ENCODE measurements at places on chromosomes 12 and 14.

- ATAC-seq, result no peak
These were observed 9.3 kb upstream of the DENND5B start for GRCh38 chr12:31600252-31600651.

DNA sequence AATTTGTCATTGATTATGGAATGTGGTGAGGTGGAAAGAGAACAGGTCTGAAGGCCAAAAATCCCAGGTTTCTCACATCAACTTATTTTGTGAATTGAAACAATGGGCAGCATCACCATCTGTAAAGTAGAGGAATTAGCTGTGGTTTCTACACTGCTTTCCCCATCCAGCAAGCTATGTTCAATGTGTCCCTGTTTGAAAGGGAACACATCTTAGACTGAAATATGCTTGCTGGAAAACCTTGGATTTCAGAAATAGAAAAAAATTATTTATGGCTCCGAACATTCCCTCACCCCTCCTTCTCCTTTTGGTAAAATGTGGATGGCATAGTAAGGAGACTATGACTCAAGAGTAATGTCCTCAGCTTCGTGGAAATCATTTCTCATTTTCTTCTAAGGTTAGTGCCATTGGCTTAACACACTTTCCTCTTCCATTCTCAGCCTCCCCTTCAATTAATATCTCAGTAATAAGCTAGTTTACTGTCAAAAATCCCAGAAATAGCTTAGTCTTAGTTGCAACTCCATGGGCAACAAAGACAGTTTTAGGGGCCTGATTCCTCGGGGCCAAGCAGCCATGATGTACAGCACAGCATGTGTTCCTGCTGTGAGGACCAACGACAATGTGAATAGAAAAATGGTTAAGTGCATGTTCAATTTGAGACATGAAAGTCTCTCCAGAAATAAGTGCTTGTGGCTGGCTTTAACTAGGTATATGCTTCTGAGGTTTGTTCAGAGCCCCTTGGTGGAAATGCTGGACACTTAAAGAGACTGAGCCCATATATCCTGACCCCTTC is 205.8 kb upstream of the SLC38A2 start:
- no peak for ATAC-seq

DNA sequence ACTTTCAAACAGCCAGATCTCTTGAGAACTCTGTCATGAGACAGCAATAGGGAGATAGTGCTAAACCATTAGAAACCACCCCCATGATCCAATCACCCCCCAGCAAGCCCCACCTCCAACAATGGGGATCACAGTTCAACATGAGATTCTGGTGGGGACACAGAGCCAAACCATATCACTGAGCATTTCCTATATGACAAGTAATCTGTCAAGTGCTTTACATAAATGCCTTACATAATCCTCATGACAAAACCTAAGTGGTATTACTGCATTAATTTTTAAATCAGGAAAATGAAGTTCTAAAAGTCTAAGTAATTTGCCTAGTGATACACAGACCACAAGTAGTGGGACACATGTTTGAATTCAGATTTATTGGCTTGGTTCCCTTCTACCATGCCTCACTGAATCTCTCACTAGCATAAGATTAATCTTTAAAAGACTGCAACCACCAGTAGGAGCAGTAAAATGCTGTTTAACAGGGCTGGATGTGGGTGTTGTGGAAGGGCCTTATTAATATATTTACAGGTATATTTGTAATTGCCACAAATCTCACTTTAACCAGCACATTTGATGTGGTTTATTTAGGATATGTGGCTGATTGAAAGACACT is 323.1 kb upstream of the FBXO33 start:
- no peak for ATAC-seq

DNA sequence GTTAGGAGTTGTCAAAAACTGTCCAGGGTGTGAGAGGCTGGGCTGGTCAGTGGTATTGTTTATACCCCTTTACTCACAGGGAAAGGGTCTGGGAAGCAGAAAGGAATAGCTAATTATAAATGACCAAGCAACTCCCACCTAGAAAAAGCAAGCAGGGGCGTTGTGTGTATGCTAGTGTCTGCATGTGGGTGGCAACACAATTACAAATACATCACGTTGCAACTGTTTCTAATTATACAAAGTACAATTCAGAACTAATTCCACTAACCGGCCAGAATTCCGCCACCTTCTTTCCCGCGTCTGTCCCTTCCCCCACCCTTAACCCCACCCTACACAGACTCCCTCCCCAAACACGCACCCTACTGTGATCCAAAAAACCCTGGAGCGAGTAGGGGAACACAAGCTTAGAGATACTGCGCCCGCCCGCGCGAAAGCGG is 2.2 kb downstream of the DPF3 start:
- ATAC-seq, result no peak

DNA sequence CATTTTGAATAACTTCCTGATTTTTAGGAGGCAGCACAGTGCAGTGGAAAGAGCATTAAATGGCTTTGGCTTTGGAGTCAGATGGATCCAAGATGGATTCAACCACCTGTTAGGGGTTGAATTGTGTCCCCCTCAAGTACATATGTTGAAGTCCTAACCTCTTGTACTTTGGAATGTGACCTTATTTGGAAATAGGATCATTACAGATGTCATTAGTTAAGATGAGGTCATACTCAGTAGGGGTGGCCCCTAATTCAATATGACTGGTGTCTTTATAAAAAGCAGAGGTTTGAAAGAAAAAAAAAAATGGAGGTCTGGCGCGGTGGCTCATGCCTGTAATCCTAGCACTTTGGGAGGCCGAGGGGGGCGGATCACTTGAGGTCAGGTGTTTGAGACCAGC is 18.8 kb downstream of the ATP5MC2 start:
- no peak for ATAC-seq

DNA sequence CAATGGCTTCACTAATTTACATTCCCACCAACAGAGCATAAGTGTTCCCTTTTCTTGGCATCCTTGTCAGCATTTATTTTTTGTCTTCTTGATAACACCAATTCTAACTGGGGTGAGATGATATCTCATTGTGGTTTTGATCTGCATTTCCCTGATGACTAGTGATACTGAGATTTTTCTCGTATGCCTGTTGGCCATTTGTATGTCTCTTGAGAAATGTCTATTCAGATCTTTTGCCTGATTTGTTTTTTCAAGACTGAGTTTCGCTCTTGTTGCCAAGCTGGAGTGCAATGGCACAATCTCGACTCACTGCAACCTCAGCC is 4.7 kb upstream of the PLD4 start:
- no peak for ATAC-seq

DNA sequence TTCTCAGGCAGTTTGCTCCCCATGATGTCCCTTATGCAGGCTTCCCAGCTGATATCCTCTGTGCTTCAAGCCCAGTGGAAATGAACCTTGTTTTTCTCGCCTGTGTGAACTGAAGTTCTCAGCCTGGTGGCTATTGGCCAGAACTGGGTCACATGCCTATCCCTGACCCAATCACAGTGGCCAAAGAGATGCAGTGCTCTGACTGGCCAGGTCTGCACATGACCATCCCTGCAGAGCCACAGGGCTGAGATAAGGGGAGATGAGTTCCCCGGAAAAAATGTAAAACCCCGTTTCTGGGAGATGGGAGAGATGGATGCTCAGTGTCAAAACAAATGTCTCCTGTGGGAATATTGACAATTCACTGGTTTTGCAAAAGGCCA is 34.7 kb upstream of the FZD10 start:
- no peak for ATAC-seq

DNA sequence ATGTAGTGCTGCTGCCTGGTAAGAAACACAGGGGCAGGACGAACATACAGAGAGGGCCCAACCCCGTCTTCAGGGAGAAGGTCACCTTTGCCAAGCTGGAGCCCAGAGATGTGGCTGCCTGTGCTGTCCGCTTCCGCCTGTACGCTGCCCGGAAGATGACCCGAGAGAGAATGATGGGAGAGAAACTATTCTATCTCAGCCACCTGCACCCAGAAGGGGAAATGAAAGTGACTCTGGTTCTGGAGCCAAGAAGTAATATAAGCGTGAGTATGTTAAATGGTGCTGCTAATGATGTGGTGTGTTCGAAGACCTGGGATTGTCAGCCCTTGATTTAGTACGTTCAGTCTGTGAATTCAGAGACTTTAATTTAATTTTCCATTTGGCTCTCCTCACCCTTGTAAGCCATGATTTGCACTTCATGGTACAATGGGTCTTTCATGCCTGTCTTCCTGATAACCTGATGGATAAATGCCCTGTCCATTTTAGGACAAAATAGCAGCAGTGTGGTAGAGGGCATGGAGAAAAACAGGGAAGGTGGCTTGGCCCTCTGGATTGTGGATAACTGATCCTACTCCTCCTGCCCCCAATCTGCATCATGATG is 318.9 kb downstream of the SNAPC1 start:
- no peak for ATAC-seq

DNA sequence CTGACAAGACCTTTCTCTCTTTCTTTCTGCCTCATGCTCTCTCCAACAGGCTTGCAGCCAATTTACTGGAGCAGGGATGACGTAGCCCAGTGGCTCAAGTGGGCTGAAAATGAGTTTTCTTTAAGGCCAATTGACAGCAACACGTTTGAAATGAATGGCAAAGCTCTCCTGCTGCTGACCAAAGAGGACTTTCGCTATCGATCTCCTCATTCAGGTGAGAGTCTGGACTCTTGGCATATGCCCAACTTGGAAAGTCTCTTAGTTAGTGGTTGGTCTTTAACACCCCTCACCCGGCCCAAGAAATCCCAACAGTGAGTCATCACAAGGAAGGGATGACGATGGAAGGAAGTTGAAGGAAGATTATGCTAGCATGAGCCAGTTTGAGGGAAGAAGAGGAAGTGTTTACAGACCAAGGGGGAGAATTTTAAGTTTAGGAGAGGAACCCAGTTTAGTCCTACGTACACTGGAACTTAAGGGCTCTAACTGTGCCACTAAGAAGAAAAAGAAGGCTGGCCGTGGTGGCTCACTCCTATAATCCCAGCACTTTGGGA is 189.7 kb downstream of the ETV6 start:
- ATAC-seq, result no peak

DNA sequence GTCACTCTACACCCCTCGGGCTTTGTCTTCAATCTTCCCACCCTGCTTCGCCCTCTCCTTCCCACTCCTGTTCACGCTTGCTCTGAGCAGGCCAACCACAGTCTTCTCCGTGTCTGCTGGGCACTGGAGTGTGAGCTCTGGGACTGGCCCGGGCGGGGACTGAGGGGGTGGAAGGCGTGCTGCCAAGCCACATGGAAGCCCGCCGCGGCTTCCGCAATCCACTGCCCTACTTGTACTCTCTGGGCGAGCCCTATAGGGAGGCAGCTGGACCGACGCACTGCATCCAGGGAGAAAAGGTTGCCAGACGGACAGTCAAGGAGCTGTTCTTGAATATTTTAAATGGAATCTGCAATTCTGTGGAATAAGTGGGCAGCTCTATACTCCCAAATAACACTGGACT is 24.8 kb downstream of the GOLGA3 start:
- ATAC-seq, result no peak

- ATAC-seq, result no peak
These were observed 308.7 kb upstream of the DIO3 start for GRCh38 chr14:101252443-101253214.

- no peak for ATAC-seq
These were observed 28.9 kb downstream of the RXYLT1 start for GRCh38 chr12:63808631-63809030.

DNA sequence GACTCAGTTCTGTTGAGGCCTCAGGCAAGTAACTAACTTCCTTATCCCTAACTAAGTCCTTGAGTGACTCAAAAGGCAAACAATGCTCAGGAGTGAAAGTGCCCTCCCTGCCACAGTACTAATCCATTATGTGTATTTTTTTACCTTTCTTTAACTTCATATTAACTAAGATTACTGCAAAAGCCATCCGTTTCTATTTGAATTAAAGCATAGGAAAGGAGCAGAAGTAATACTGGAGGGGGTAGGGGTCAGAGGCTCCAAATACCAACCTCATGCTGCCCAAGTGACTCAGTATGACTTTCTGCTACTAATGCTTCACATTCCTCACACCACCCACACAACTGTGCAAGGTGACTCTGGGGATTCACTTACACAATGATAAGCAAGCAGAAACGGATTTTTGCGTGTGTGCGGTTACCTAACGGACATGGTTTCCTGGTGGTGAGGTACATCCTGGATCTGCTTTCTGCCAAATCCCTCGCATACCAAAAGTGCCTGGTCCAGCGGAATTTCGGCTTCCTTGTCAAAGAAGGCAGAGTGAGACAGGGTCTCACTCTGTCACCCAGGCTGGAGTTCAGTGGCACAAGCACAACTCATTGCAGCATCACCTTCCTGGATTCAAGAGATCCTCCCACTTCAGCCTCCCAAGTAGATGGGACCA is 25.1 kb downstream of the MOK start:
- no peak for ATAC-seq

GRCh38 chr14:55138091-55138490 is 9.0 kb downstream of the LGALS3 start:
- ATAC-seq, result no peak

DNA sequence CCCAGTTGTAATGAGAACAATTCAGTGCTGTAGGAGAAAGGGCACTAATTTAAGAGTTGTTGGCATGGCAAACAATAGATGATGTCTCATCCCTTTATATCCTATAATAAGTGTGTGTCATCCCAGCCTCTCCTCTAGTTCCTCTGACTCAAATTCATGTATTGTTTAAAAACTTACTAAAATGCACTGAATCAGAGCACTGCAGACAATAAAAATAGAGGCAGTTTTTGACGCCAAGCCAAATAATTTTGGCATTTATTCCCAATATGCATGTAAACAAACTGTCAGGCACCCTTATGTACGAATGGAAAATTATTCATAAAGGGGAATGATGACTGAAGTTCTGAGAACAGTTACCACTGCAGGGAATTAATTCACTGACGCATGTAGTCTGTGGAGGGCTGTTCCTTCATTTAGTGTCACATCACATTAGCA is 57.9 kb upstream of the TMX1 start:
- ATAC-seq, result no peak

DNA sequence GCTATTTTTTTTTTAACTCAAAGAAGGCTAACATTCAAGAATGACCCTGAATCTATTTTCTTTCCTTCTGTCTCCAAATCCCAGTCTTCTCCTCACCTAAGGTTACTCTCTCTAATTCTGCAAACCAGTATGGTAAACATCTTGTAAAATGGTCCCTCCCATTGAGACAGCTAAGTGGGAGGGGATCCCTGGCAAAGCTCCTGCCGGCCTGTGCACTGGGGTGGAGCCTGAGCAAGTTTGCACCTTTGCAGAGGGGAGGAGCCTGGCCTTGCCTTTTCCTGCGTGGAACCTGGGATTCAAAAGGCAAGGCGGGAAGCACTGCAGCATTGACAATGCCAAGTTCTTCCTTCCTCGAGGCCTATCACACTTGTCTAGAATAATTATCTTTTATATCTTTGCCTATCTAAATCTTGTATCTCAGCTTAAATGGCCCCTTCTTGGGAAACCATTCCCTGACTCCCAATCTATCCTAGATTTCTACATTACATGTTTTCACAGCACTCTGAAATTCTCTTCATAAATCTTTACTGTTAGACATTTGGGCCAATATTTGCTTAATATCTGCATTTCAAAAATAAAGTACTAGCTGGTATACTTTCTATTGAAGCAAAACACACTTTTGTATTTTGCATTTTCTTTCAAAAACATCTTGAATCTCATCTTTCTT is 83.0 kb downstream of the EPS8 start:
- ATAC-seq, result no peak

GRCh38 chr14:68089146-68089731 is 269.7 kb downstream of the RAD51B start:
- ATAC-seq, result no peak

Data from motor neuron (in vitro differentiated cells).